ENCODE measurements at places on chromosomes 5 and 9. TPM values are rescaled to one million over a fixed set of nuclear protein-coding genes. Genes with fewer than 3 reads are reported as not detected.

GRCh38 chr9:78592811-78593210 lies 295.9 kb downstream of the PSAT1 start:
- DNase-seq = no peak

LCN9 gene
- total RNA-seq = not detected

GRCh38 chr9:90966031-90966290 lies 164.3 kb downstream of the SYK start:
- no peak for DNase-seq

HRH2 gene
- total RNA-seq = 0.51 TPM

DNA sequence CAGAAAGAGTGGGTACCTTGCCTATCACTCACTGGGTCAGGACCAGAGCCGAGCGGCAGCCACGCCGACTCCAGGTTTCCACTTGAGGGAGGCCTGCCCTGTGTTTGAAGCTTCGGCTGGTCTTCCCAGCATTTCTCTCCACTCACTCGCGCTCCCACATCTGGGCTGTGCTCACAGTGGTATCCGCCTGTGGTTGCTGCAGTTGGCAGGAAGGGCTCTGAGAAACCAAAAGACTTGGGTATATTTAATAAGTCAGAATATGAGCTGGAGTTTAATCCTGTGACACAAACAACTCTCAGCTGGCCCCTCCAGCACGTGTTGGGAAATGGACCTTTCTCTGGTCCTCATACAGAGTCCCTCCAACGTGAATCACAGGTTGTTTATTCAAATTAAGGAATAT lies 70.9 kb downstream of the SPRY4 start:
- DNase-seq = no peak

DNA sequence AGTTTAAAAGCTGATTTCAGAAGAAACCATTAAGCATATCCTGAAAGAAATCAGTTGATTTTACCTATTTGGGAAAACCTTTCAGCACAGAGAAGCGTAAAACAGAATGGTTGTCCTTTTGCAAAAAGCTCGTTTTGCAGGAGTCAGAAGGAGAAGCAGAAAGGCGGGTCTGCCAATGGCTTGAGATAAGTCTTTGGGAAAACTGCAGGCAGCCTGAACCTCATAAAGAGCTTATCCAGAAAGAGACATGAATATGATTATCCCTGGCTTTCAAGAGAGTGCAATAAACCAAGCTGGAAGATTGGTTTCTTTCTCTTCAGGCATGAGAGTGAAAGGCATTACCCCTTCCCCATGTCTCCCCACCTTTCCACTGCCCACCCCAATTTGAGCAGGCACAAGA lies 353.3 kb downstream of the ARHGEF28 start:
- no peak for DNase-seq

GRCh38 chr9:76576344-76576743 lies 117.4 kb downstream of the GCNT1 start:
- no peak for DNase-seq

SLC4A9 gene
- total RNA-seq = not detected

PTPN3 gene
- total RNA-seq = 1.5 TPM

GRCh38 chr5:142798099-142798770 lies 28.1 kb downstream of the ARHGAP26 start:
- DNase-seq = no peak

RANBP17 gene
- 11.6 TPM for total RNA-seq

DNA sequence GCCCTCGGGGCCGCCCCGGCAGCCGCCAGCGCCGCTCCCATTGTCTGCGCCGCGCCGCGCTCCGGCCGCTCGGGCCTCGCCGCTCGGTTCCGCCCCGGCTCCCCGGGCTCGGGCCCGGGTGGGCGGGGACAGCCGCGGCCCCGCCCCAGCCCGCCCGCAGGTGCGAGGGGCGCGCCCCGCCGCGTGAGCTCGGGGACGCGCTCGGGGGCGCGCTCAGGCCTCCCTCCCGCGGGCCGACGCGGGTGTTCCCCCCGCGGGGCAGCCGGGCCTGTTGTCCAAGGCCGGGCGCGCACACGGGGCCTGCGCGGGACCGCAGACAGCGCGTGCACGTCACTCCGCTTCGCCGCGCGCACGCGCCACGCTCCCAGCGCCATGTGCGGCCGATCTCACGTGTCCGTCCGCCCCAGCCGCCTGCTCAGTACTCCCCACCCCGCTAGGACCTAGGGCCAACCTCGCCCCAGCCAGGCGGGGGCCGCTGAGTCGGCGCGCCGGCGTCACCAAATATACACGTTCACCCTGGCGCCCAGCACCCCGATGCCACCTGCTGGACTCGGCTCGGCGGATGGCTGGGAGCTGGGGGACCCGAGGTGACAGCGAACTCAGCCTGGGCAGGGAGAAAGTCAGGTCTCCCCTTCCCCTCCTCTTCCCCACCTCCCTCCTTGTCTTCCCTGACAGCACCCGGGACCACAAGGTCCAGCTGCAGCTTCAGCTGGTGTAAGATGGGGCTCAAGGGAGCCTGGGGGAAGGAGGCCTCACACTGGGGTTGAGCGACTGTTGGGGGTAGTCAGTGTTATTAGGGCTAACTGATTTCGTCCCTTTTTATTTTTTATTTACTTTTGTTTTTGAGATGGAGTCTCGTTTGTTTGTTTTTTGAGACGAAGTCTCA lies 14.3 kb downstream of the GBGT1 start:
- DNase-seq = peak; percentile 86

CCDC183 gene
- total RNA-seq = not detected

GRCh38 chr5:82111191-82111590 lies 139.4 kb downstream of the ATG10 start:
- DNase-seq = no peak

GRCh38 chr5:95519151-95519550 lies 35.6 kb downstream of the SKIC3 start:
- DNase-seq = no peak

DNA sequence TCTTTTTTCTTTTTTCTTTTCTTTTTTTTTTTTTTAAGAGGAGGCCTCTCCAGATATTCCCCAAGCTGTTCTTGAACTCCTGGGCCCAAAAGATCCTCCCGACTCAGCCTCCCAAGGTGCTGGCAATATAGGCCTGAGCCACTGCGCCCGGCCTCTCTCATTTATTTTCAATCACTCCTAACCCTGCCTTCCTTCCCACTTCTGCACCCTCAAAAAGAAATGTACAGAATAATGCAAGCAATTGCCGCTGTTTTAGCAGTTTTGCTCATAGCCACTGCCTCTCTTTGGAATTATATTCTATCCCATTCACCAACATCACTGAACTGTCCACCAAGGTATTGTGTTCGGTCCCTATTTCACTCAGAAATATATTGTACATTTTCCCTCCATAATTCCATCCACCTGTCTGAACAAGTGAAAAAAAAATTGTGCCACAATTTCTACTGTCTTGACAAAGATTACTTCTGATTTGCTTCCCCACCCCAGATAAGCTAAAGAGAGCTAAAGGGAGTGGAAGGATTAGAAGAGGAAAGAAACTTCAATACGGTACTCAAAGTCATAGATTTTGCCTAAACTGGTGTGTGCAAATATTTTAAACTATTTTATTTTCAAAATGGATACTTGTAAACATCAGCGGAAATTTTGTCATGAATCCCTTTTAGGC lies 1.9 kb downstream of the FNBP1 start:
- DNase-seq = no peak

All from uterus (tissue), 4 donors.